Posterior vena cava (tissue), 2 donors: ENCODE measurements at places on chromosomes 13 and 19. TPM values are rescaled to one million over a fixed set of nuclear protein-coding genes. Genes with fewer than 3 reads are reported as not detected.
A peak's percentile ranks its signal among the peaks of the same experiment; 100 is the strongest.

GRCh38 chr19:3572132-3572854, 451 bp upstream of the HMG20B start:
- peak; percentile 100 for DNase-seq

GRCh38 chr13:51584731-51585672, 740 bp downstream of the WDFY2 start:
- peak; percentile 86 for DNase-seq

GRCh38 chr19:29329460-29330134, 116.6 kb upstream of the UQCRFS1 start:
- DNase-seq, result peak; percentile 35

GRCh38 chr19:50928831-50929230, 17.6 kb upstream of the KLK4 start:
- DNase-seq, result no peak

DNA sequence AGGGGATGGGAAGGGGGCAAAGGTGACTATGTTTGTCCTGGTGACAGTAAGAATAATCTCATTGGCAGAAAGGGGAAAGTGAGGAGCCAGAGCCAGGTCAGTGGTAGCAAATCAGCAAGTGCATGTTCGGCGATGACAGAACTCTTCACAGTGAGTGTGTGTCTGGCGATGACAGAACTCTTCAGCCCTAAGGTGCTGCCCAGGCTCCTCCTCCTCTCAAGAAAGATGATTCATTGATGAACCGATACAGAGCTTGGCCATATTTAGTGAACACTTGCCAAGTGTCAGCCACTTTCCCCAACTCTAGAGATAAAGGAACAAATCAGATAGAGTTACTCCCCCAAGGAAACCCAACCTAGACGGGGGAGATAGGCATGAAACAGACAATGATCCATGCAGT, 199.3 kb upstream of the UBL3 start:
- no peak for DNase-seq

GRCh38 chr13:31947506-31947905, 84.1 kb upstream of the FRY start:
- no peak for DNase-seq

- DNase-seq, result no peak
Measured at GRCh38 chr13:40132249-40132648, 476.8 kb downstream of the COG6 start.

GRCh38 chr13:98934243-98934642, 43.6 kb downstream of the DOCK9 start:
- DNase-seq, result no peak

DNA sequence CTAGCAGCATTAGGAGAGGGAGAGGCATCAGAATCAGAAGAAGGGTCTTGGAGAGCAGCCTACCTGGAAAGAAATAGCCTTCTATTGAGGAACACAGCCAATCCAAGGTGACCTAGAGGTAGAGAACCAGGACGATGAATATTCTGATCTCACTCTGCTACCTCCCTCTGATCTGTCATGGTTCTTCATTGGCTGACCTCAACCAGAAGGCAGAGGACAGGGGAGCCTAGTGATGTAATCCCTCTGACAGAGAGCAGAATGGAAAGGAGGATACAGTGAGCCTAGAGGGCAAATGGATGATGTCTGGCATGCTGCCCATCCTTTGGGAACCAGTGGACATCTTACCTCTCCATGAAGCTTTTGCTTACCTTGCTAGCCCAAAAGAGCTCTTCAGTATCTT, 3.6 kb downstream of the ZNF507 start:
- DNase-seq, result no peak

GRCh38 chr13:61880578-61881283, 465.1 kb upstream of the PCDH20 start:
- no peak for DNase-seq

DNA sequence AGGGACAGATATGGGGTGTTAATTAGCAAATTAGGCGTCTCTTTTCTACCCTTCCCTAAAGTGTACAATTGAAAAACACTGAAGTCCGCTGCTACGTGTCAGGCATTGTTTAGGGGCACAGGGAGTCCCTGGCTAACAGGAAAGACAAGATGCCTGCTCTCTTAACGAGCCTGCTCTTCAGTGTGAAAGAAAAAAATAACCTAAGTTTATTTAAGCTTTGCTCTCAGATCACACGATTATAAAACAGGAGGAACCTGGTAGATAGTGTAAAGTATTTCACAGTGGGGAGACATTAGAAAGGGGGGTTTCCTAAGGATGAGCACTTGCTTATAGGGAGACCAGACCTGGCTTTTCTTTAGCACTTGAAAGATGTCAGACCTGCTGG, 38.7 kb downstream of the IGFL2 start:
- no peak for DNase-seq

DNA sequence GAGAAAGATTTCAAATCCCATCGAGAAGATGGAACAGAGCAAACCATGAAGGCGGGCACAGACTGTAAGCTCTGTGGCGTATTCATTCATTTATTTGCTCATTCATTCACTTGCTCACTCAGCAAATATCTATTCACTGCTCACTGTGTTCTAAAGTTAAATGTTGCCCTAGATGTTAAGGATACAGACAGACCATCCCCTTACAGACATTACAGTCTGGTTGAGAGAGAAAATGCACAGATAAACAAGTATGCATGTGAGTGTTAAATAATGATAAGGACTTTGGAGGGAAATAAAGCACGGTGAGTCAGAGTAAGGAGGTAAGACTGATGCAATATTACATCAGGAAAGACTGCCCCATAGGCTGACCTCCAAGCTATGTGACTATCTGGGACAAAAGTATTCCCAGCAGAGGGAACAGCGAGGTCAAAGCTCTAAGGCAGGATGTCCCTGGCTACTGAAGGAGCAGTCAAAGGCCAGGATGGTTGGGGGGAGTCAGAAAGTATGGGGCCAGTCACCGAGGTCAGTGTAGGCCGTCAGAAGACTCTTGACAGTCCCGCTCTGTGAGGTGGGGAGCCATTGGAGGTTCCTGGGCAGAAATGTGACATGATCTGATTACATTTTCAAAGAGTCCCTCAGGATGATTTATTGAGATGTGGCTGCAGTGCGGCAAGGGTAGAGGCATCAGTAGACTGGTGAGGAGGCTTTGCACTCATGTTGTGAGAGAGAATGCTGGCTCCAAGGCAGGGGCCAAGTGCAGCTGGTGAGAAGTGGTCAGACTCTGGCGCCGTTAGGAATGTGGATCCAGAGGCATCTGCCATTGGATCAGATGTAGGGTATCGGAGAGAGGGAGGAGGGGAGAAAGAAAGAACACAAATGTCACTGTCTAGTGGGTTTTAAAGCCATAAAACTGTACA, 37.9 kb downstream of the MBNL2 start:
- DNase-seq, result no peak

DNA sequence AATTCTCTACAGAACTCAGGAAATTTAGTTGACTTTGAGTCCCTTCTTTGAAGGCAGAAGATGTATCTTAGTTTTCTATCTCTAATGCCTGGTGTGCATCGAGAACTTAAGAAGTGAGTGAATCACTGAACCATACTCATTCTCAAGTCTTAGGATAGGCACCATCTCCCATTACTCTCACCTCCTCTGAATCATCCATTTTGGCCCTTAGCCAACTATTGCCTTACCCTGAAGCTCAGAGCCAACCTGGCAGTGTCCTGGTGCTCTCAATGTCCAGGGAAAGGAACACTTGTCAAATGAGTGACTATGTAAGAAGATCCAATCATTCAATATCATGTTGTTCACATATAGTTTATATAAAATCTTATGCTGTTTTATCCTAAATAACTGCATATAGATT, 146.6 kb downstream of the RGCC start:
- no peak for DNase-seq

- no peak for DNase-seq
Measured at GRCh38 chr13:101661839-101662238, 209.4 kb downstream of the ITGBL1 start.

GRCh38 chr19:46482631-46483030, 11.3 kb upstream of the PNMA8A start:
- DNase-seq, result no peak

DNA sequence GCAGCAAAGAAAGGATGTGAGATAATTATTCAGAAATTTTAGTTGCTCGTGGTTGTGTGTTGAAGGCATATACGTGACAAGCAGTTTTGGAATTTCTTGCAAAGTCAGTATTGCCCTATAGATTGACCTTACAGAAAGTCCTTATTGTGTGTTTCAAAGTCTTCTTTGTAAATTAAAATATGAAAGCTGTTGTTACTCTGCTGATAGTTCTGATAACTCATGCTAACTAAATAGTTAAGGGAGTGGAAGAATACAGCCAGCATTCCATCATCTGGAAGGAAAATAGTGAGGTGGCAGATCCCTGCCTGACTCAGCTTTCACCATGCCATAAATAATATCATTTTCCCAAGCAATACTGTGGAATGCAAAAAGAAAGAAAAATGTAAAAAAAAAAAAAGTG, 27.2 kb downstream of the WASF3 start:
- DNase-seq, result no peak

GRCh38 chr19:803686-804418, 6.6 kb downstream of the PTBP1 start:
- DNase-seq, result peak; percentile 67

DNA sequence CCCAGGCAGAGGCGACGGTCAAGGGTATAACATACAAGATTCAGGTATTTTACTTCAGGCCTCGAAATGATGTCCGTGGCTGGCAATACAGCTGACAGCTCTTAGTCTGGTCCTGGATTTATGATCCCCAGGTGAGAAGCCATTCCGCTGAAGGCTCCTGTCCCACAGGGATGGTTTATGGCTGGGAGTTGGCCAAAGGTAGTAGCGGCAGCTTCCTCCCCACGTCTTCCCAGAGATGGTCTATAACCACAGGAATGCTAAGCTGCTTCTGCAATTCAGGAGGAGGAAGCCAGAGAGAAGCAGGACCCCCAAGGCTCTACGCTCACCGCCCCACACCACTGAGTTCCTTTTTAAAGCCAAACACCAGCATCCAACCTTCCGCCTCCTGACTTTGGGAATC, 27.1 kb downstream of the OLFM2 start:
- DNase-seq, result no peak

- no peak for DNase-seq
Measured at GRCh38 chr19:5001615-5002014, 32.7 kb downstream of the KDM4B start.

GRCh38 chr19:34676697-34677385, at the start of gene SCGB2B2:
Gene SCGB2B2, minus strand, starts transcription at chr19:34677159. Its CDS starts 82,596 bp downstream, at chr19:34594563.
- peak; percentile 86 for DNase-seq

GRCh38 chr19:38055010-38055409, 148.0 kb downstream of the SIPA1L3 start:
- no peak for DNase-seq

DNA sequence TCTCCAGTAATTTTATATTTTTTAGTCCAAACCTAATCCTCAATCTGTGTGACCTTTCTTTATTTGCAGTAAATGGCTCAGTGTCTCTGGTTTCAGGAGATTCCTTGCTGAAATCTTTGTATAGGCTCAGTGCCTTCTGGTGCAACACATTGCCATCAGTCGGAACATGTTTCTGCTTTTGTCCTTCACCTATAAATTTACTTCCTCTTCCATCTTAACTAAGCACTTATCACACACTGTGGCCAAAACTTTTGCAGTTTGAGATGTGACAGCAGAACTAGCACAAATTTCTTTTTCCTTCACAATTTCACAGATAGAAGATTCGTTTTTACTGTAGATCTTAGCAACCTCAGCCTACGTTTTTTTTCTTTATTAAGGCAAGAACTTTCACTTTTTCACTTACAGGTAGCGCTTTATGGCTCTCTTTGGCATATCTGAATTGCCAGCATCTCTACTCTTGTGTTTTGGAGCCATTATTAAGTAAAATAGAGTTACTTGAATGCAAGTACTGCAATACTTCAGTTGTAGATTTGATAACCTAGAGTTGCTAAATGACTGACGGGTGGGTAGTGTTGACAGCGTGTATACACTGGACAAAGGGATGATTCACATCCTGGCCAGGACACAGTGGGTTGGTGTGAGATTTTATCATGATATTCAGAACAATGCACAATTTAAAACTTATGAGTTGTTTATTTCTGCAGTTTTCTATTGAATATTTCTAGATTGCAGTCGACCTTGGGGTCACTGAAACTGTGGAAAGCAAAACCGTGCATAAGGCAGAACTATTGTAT, 44.3 kb downstream of the NDFIP2 start:
- DNase-seq, result no peak

DNA sequence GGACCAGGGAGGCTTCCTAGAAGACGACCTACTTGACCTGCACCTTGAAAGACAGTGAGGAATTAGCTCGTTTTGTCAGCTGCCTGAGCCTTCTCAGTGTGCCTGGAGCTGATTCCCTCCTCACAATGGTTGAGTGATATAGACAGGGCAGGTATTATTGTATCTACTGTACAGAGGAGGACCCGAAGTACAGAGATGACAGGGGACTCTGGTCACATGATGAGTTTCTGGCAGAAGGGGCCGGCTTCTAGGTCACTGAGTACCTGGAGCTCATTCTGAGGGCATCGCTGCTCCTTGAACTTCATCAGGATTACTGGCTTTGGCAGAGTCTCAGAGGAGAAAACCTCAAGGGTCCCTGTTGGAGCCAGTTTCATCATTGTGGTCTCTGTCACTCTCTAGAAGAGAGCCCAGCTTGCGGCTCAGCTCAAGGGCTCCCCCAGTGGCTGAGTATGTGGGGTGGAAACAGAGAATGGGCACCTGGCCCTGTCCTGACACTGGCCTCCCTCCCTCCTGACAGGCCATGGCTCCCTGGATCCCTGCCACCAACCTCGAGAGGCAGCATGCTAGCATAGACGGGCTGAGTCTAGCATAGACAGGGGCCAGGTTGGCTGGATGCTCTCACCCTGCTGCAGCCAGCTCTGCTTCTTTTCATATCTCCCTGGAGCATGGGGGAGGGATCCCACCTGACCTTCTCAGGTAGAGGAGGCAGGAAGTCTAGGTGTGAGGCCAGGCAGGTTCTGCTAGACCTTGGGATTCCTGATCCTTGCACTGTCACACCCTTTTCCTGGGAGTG, 38.7 kb downstream of the NFIX start:
- DNase-seq, result peak; percentile 89

GRCh38 chr19:55196803-55197202, 12.5 kb downstream of the PTPRH start:
- no peak for DNase-seq

DNA sequence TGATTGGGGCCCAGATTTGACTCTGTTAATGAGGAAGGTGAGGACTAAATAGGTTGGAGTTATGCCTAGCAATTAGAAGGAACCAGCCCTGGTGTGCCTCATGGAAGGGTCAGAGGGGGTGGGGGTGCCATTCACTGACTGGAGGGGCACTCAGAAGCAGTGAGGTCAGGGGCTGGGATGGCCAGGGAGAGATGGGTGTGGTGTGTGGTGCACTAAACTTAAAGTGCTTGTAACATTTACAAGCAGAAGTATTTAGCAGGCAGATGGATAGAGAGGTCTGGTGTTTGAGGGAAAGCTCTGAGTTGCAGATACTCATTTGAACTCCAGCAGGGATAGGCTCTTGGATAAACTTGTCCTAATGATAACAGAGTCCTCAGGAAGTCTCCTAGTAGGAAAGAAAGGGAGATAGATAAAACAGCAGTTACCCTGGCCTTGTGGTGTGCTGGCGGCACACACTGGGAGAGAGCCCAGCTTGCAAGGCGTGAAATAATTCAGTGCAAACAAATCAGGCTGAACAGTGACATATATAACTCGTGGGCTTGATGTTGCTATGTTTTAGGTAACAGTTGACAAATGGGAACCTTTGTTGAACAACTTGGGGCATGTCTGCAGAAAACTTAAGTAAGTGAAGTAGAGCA, 20.0 kb upstream of the UPF3A start:
- DNase-seq, result no peak

Gene FXYD3
- total RNA-seq, result not detected

Gene GPR12
- total RNA-seq, result 0.10 TPM

Gene ARL11
- 1.9 TPM for total RNA-seq

Gene STARD13
- 34.2 TPM for total RNA-seq

Gene ATXN8OS
- not detected for total RNA-seq

Gene RUBCNL
- 3.6 TPM for total RNA-seq

Gene SLC25A41
- not detected for total RNA-seq

Gene HCST
- total RNA-seq, result 12.4 TPM

Gene UBXN6
- 85.5 TPM for total RNA-seq

Gene RPS28
- total RNA-seq, result 911 TPM
